ENCODE measurements at places on chromosomes 1 and 21.

DNA sequence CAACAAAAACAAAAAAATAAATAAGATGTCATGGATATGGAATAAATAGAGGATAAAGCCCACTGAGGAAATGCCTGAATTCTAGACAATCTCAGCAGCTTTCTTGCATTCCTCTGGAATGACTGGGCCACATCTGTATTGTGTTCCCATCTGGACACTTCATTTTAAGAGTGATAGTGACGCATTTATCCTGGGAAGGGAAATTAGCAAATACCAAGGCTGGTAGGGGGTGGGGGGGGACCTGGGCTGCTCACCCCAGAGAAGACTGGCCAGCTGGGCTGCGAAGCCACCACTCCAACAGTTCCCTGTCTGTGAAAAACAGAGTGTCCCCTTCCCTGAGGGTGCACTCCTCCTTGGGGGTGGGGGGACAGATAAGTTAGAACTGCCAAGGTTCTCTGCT lies 106.3 kb downstream of the HIVEP3 start:
- no peak for DNase-seq

DNA sequence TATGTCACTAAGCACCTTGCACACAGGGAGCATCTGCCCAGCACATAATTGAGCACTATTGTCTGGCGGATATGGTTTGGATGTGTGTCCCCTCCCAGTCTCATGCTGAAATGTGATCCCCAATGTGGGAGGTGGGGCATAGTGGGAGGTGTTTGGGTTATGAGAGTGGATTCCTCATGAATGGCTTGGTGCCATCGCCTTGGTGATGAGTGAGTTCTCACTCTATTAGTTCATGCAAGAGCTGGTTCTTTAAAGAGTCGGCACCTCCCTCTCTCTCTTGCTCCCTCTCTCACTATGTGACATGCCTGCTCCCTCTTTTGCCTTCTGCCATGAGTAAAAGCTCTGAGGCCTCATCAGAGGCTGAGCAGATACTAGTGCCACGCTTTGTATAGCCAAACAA lies 9.5 kb downstream of the CTSK start:
- no peak for DNase-seq

DNA sequence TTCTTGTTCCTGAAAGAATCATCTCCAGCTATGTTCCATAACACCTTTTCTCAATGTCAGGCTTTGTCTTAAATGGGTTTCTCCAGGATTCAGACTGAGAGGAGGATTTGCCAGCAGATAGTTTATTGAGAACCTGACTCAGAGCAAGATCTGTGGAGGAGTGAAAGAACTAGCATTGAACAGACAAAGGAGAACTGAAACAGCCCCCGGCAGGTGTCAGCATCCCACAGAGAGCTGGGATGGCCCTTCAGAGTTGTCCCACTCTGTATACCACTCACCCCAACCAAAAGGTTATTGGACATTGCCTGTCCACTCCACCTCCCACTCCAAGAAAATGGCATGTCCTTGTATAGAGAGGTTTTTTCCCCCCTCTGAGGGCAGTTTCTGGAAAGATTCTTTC lies 270.7 kb downstream of the PAPPA2 start:
- DNase-seq, result no peak

GRCh38 chr1:62735491-62736171 lies 47.4 kb upstream of the DOCK7 start:
- DNase-seq, result no peak

- no peak for DNase-seq
Observed at GRCh38 chr1:205422993-205423642, 1.3 kb upstream of the LEMD1 start.

DNA sequence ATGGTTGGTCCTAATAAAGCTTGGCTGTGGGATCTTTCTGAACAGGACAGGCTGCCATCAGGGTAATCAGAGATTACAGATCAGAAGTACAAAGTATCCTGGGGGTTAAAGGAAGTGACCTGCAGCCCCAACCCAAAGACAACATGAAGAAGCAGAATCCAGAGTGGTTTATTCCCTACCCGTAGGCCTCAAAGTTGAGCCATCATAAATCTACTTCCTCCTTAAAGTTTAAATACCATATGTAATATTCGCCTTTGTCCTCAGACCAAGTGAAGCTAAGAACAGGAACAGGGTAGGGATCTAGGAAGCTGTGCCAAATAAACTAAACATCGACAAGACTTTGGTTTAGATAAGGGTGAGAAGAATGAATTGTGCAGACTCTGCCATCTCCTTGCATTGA lies 15.9 kb upstream of the DHX9 start:
- DNase-seq, result no peak
